Bone marrow (tissue), 2 donors: ENCODE measurements at places on chromosomes 4 and X.

DNA sequence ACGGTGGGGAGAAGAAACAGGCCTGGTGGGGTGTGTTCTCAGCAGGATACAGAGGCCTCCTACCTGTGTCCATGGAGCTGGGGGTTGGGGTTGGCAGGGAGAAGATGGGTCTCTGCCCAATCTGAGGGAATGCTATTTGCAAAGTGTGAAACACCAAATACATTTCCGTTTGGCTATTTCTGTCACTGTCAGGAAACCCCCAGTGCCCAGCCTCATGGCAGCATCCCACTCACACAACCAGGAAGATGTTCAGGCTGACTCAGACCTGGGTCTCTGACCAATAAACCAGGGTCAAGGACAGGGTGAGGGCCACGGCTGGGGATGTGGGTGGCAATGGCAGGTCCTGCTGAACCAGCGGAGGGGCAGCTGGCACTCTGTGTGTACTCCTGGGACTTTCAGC, 41.3 kb downstream of the BCOR start:
- DNase-seq, result no peak

GRCh38 chr4:124230268-124230667, 482.3 kb downstream of the ANKRD50 start:
- no peak for DNase-seq

- no peak for DNase-seq
Observed at GRCh38 chrX:45761920-45762319, 561.2 kb upstream of the DIPK2B start.

DNA sequence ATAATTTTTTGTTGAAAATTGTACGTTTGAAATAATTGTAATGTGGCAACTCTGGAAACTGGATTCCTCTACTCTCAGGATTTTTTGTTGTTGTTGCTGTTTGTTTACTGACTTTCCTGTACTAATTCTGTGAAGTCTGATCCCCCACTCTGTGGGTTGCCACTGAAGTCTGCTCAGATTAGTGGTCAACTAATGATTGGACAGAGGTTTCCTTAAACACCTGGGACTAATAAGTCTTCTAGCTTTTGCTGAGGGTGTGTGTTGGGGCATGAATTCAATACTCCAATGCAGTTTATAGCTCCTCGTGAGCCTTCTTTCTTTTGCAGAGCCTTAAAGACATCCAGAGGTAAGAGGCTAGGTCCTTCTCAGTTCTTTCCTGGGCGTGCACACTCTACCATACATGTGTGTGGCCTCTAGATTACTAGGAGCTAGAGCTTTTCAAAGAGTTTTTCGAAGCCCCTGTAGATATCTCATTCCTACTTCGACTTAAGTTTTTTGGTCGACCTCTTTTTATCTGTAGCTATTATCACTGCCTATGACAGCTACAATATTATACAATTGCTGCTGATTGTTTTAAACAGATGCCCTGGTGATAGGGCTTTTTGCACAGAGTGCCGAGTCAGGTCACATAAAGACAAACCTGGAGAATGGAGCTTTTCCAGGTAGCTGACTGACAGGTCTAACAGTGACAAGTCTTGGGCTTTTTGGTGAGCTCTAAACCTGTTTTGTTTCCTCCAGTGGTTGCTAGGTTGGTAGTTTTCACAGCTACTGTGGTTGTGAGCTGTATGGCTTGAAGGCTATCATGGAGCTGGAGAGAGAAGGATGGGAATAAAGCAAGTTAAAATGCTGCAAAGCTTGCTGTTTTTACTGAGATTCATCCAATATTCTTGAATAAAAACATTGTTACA, 34.0 kb downstream of the BMP2K start:
- no peak for DNase-seq
